Spleen (tissue), 13 donors: ENCODE measurements at places on chromosomes 6 and 20. TPM values are rescaled to one million over a fixed set of nuclear protein-coding genes. Genes with fewer than 3 reads are reported as not detected.

- H3K4me1 ChIP-seq, result peaks cover 13% of the 10 kb centered on the region
- no peak for DNase-seq
- H3K4me3 ChIP-seq, result no peak overlapping the region
- H3K36me3 ChIP-seq, result peaks cover 98% of the 10 kb centered on the region
- H3K27ac ChIP-seq, result no peak overlapping the region
Measured at GRCh38 chr20:63929071-63929470, 27.1 kb downstream of the UCKL1 start.

DNA sequence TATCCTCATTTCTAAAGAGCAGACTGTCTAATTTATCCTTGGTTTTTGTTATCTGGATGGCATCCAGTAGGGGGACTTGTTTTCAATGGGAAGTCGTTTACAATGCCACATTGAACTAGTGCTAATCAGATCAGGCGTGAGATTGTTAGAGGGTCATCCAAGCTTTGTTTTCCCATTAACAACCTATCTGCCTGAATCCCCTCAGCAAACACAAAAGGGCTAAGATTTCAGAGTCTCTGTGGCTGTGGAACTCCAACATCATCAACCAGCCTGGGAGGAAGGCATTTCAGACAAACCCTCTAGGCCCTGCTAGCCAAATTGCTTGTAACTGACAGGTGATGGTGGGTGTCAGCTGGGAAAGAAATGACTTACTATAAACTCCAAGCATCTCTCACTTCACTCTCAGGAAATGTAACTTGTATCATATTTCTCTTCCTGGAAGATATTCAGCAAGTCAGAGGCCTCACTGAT, 47.7 kb downstream of the COL19A1 start:
- H3K27me3 ChIP-seq, result no peaks in the 10 kb centered on the region
- no peak for DNase-seq
- H3K36me3 ChIP-seq, result no peaks in the 10 kb centered on the region
- no peak overlapping the region for H3K27ac ChIP-seq
- H3K4me3 ChIP-seq, result no peak overlapping the region

DNA sequence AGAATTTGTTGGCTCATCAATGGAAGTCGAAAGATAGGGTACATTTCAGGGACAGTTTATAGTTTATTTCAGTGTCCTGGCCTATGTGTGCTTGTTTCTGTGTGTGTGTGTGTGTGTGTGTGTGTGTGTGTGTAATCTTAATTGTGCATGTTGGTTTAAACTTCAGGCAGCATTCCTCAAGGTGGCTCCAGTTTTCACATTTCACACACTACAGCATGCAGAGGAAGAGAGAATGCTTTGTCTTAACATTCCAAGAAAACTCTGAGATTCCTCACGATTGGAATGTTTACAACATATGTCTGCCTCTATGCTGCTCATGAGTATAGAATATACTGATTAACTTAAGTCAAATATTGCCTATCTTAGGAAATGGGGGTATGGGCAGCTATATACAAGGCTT, 332.6 kb upstream of the EPHA7 start:
- H3K27ac ChIP-seq, result no peak overlapping the region
- no peak for DNase-seq
- no peaks in the 10 kb centered on the region for H3K36me3 ChIP-seq
- H3K27me3 ChIP-seq, result no peaks in the 10 kb centered on the region

DNA sequence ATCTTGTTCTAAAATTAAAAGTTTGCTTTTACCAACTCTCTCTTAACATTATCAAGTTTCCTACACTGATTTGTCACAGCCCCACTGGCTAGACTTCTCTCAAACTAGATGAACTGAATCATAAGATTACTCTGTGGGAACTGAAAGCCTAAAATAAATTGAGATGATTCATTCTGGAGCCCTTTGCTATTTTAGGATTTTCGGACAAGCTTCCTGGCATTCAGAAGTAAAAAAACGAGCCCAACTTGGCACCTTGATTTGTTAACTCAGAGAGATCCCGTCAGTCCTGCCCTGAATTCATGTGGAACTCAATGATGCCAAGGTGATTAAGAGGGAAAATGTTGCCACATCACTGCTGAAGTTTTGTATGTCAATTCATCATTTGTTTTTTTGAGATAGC, 122.0 kb upstream of the NRSN1 start:
- H3K27me3 ChIP-seq, result no peaks in the 10 kb centered on the region
- no peak for DNase-seq
- H3K4me1 ChIP-seq, result no peaks in the 10 kb centered on the region
- H3K4me3 ChIP-seq, result no peak overlapping the region
- no peaks in the 10 kb centered on the region for H3K36me3 ChIP-seq

GRCh38 chr6:159969204-159969912, 476 bp downstream of the IGF2R start:
- peak overlapping the region; percentile 95 for H3K27ac ChIP-seq
- H3K36me3 ChIP-seq, result no peaks in the 10 kb centered on the region
- DNase-seq, result peak; percentile 95
- peak overlapping the region; percentile 98 for H3K4me3 ChIP-seq

DNA sequence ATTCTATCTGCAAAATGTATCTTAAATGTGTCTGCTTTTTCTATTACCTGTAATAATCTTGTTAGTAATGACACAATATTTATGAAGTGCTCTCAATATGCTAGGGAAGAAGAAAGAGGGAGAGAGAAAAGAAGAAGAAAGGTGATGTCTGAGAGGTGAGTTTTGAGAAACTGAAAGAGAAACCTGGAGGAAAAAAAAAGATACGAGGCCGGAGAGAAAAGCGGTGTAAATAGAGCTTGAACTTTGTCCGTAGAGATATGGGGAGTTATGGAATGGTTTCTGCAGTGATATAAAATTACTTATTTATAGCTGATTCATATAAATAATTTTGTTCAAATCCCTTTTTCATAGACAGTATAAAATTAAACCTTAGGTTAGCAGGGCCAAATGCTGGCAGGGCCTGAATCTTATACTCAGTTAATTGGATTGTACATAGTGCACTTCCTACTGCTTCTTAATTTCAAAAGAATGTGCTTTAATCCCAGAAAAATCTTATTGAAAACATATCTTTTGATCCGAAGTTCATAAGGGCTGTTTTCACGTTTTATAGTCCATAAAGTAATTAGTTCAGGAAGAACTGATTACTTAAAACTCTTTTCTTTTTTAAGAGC, 43.0 kb downstream of the MYB start:
- peak overlapping the region; percentile 30 for H3K4me3 ChIP-seq
- H3K27ac ChIP-seq, result no peak overlapping the region
- no peak for DNase-seq
- H3K27me3 ChIP-seq, result no peaks in the 10 kb centered on the region
- H3K36me3 ChIP-seq, result peaks cover 11% of the 10 kb centered on the region

GRCh38 chr6:53587291-53587690, 42.4 kb upstream of the GCLC start:
- no peaks in the 10 kb centered on the region for H3K27me3 ChIP-seq
- no peak for DNase-seq
- H3K27ac ChIP-seq, result no peak overlapping the region
- H3K4me1 ChIP-seq, result no peaks in the 10 kb centered on the region
- H3K36me3 ChIP-seq, result no peaks in the 10 kb centered on the region

DNA sequence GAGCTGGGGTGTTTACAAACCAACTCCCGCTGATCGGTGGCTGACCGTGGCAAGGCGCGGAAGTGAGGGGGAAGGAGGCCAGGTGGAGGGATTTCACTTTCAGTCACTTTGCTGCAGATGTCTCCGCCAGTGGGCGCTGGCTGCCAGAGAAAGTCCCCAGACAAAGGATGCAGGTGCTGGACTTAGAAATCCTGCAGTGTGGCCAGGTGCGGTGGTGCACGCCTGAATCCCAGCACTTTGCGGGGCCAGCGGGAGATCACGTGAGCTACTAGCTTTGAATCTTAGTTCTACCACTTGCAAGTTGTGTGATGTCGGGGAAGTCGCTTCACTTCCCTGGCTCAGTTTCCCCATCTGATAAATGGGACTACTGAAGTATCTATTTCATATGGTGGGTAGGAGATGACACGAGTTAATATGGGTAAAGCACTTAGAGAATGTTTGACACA, 180.4 kb downstream of the ZNF217 start:
- H3K36me3 ChIP-seq, result no peaks in the 10 kb centered on the region
- no peak overlapping the region for H3K4me3 ChIP-seq
- H3K27me3 ChIP-seq, result no peaks in the 10 kb centered on the region
- peaks cover 15% of the 10 kb centered on the region for H3K4me1 ChIP-seq

- H3K4me1 ChIP-seq, result no peaks in the 10 kb centered on the region
- H3K4me3 ChIP-seq, result no peak overlapping the region
- H3K27me3 ChIP-seq, result no peaks in the 10 kb centered on the region
- H3K27ac ChIP-seq, result no peak overlapping the region
Measured at GRCh38 chr6:33929575-33930288, 125.9 kb upstream of the MLN start.

Gene HLA-DQB1
- 179 TPM for total RNA-seq

Gene FOXA2
- total RNA-seq, result not detected

Gene RBM39
- total RNA-seq, result 390 TPM

Gene LBP
- total RNA-seq, result not detected
